Urothelium cell line (cell line): ENCODE measurements at places on chromosomes 6 and 20.

GRCh38 chr20:19506021-19506420 is 252.0 kb upstream of the RIN2 start:
- DNase-seq, result no peak

- DNase-seq, result no peak
These were observed 699.9 kb downstream of the FRK start for GRCh38 chr6:115360602-115361325.

GRCh38 chr20:57664476-57664875 is 44.2 kb upstream of the ZBP1 start:
- DNase-seq, result no peak

DNA sequence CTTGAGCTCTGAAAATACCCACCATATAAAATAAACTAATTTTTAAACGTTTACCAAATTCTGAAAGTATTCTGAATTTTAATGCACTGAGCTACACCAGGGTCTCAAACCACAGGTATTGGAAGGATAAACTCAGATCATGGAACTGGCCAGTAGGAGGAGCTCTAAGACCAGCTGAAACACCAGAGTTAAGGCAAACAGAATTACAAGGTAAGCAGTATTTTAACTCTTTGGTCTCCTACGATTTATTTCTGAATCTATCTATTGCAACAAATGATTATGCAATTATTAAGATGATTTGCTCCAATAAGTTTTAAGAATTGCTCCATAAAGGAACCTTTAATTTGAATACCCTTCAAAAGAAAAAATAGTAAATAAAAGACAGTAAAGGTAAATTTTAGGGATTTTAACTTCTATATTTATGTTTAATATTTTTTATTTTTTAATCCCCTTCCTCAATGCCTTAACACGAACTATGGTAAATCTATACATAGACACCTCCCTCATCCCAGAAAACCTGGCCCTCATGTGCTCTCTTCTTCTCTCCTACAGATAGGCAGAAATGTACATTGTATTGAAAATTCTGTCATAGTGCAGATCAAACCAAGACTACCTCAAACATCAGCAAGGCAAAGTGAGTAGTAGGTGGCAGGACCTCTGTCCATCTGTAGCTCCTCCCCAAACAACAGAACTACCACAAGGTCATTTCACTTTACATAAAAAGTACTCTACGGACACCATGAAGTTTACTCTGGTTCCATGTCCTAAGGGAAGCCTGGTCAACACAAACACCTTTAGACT is 58.4 kb downstream of the SMLR1 start:
- DNase-seq, result peak; percentile 52

- no peak for DNase-seq
These were observed 270.6 kb downstream of the KHDC1L start for GRCh38 chr6:72954716-72955115.

- DNase-seq, result no peak
These were observed 30.2 kb downstream of the CSNK2A1 start for GRCh38 chr20:513429-513828.

GRCh38 chr20:58621906-58622548 is 29.1 kb upstream of the STX16 start:
- peak; percentile 57 for DNase-seq

- no peak for DNase-seq
These were observed 73.5 kb downstream of the SOX4 start for GRCh38 chr6:21666853-21667681.

GRCh38 chr6:11143394-11144371 is 32.2 kb upstream of the ERVFRD-1 start:
- DNase-seq, result peak; percentile 84

DNA sequence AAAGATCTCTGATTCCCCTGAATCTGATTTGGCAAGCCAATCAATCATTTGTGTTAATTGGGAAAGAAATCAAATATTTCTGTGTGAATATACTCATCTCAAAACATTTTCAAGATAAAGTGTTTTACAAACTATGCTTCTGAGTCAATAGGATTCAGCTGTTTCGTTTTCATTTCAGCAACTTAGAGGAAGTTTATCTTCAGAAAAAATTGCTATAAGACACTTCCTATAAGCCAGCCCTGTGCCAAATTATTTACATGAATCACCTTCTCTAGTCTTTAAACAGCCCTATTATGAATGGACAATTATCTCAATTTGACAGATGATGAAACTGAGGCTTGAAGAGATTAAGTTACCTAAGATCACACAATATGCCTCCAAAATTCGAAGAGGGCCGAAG is 10.9 kb downstream of the DEFB129 start:
- no peak for DNase-seq

- peak; percentile 37 for DNase-seq
These were observed 162.9 kb upstream of the SASH1 start for GRCh38 chr6:148179786-148180185.

- DNase-seq, result no peak
These were observed 967 bp downstream of the SMPDL3A start for GRCh38 chr6:122790028-122790422.

DNA sequence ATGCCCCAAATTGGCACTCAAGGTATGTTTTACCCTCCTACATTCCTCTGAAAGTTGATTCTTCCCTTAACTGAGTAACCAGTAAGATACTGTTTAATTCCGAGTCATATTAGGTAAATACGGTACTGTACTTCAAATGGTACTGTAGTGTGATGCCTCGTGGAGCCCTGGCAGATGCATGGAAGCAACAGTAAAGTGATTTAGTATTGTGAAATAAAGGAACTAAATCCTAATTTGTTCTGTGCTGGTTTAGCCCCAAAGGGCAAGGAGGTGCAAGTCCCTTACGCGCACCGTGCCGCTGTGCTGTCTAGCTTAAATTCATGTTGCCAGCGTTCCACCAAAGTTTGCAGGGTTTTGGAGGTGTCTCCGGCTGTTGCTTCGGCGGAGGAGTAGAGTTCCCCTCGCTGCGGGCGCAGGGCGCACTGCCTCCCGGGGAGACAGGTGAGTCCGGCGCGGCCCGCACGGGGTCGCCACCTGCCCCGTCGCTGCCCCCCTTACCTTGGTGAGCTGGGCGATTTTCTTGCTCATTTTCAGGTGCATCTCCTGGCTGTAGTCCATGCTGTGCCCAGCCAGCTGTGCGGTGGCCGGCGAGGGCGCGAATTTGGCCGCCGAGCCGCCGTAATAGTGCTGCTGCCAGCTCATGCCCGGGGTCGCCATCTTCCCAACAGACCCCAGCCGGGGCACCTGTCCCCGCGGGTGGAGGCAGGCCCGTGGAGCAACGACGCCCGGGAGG is 655 bp downstream of the FAM184A start:
- no peak for DNase-seq

DNA sequence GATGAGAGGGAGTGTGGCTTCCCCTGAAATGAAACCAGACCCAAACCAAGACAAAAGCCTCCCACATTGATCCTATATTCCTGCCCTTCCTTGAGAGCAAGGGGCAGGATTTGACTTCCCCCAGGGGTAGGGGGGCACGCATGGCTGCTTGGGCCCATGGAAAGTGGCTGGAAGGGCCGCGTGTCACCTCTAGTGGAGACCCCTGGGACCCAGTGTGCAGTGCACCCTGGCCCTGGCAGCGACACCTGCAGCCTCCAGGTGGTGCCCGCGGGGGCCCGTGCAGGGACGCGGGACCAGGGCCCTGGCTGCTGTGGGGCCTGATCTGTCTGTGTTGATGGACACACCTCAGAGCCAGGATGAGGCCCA is 18.0 kb upstream of the SLCO4A1 start:
- DNase-seq, result no peak

- no peak for DNase-seq
These were observed 26.9 kb downstream of the RGS17 start for GRCh38 chr6:153104220-153104619.

DNA sequence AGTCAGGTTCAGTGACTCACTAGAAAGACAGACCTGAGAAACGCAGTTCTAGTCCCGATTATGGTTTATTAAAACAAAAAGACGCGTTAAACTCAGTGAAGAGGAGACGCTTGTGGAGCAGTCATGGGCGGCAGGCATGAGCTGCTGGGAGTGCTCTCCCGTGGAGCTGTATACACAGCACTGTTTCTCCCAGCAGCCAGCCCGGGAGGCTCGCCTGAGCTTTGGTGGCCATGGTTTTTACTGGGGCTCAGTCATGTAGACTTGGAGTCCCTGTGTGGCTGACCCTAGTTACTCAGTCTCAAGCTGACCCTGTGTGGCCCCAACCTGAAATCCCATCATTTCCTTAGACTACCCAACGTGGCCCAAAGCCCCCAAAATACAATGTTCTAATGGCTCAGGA is 41.2 kb upstream of the BHLHE23 start:
- no peak for DNase-seq
